ENCODE measurements at places on chromosomes 2 and 18. TPM values are rescaled to one million over a fixed set of nuclear protein-coding genes. Genes with fewer than 3 reads are reported as not detected.
A peak's percentile ranks its signal among the peaks of the same experiment; 100 is the strongest.

GRCh38 chr2:228627510-228627909 is 446.0 kb upstream of the SPHKAP start:
- no peaks in the 10 kb centered on the region for H3K4me1 ChIP-seq
- H3K27me3 ChIP-seq: no peaks in the 10 kb centered on the region
- H3K4me3 ChIP-seq: no peak overlapping the region
- no peaks in the 10 kb centered on the region for H3K36me3 ChIP-seq
- no peak for DNase-seq

- H3K27me3 ChIP-seq: no peaks in the 10 kb centered on the region
- no peaks in the 10 kb centered on the region for H3K4me1 ChIP-seq
- peaks cover 15% of the 10 kb centered on the region for H3K36me3 ChIP-seq
- no peak overlapping the region for H3K27ac ChIP-seq
- H3K4me3 ChIP-seq: no peak overlapping the region
Measured at GRCh38 chr2:3340144-3340543, 37.5 kb downstream of the EIPR1 start.

CCDC141 gene
- total RNA-seq: 4.3 TPM

- H3K27ac ChIP-seq: no peak overlapping the region
- DNase-seq: no peak
- H3K27me3 ChIP-seq: peaks cover 31% of the 10 kb centered on the region
- H3K4me1 ChIP-seq: no peaks in the 10 kb centered on the region
- H3K4me3 ChIP-seq: no peak overlapping the region
- no peaks in the 10 kb centered on the region for H3K36me3 ChIP-seq
Measured at GRCh38 chr2:215417400-215417951, 18.4 kb downstream of the FN1 start.

OSR1 gene
- total RNA-seq: not detected

GRCh38 chr2:105806996-105807395 is 62.3 kb downstream of the NCK2 start:
- no peaks in the 10 kb centered on the region for H3K27me3 ChIP-seq
- peak overlapping the region; percentile 32 for H3K27ac ChIP-seq
- peak; percentile 74 for DNase-seq
- H3K4me3 ChIP-seq: no peak overlapping the region

NTSR2 gene
- total RNA-seq: not detected

GRCh38 chr2:109218792-109219126 is 89.8 kb downstream of the SH3RF3 start:
- peaks cover 40% of the 10 kb centered on the region for H3K27me3 ChIP-seq
- H3K36me3 ChIP-seq: no peaks in the 10 kb centered on the region
- no peak for DNase-seq
- no peak overlapping the region for H3K4me3 ChIP-seq
- H3K27ac ChIP-seq: no peak overlapping the region

GRB14 gene
- not detected for total RNA-seq

- no peaks in the 10 kb centered on the region for H3K36me3 ChIP-seq
- no peak overlapping the region for H3K4me3 ChIP-seq
- peak; percentile 79 for DNase-seq
- peaks cover 21% of the 10 kb centered on the region for H3K27me3 ChIP-seq
- H3K27ac ChIP-seq: no peak overlapping the region
Measured at GRCh38 chr2:220687231-220687843, 884.8 kb downstream of the EPHA4 start.

GRCh38 chr2:186639939-186640338 is 50.1 kb downstream of the ITGAV start:
- H3K36me3 ChIP-seq: peaks cover 14% of the 10 kb centered on the region
- no peak overlapping the region for H3K4me3 ChIP-seq
- DNase-seq: peak; percentile 25
- H3K27me3 ChIP-seq: no peaks in the 10 kb centered on the region

GRCh38 chr18:58334061-58334460 is 290.0 kb downstream of the NEDD4L start:
- no peaks in the 10 kb centered on the region for H3K4me1 ChIP-seq
- peaks cover 4% of the 10 kb centered on the region for H3K27me3 ChIP-seq
- H3K27ac ChIP-seq: no peak overlapping the region
- H3K36me3 ChIP-seq: no peaks in the 10 kb centered on the region
- DNase-seq: no peak

DNA sequence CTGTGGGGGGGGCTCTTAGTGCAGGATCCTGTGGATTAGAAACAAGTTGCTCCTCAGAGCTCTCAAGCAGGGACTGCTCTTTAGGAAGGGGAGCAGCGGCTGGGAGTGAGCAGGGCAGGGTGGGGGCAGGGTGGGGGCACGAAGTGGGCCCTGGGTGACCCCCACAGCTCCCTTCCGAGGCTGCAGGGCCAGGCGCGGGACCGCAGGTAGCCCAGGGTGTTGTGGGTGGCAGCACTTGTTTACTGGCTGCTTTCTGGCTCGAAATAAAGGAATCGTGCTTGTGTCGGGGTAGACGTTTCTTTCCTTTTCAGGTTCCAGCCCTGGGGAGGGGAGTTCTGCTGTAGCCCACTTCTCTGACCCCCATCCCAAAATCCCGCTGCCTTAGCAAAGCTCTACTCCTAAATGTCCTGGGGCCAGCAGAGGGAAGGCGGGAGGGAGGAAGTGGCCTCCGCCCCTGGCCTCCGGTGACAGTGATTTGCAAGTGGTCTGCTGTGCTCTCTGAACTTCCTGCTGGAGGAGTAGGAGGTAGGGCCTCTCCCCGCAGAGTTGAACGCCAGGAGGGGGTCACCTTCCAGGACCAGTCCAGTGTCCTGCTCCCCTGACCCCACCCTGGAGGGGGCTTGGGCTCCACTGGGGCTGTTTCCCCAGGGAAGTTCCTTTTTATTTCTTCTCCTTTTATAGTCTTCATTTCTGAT is 8.3 kb downstream of the NEU4 start:
- H3K27me3 ChIP-seq: no peaks in the 10 kb centered on the region
- H3K4me1 ChIP-seq: peaks cover 5% of the 10 kb centered on the region
- no peaks in the 10 kb centered on the region for H3K36me3 ChIP-seq
- H3K4me3 ChIP-seq: no peak overlapping the region
- no peak for DNase-seq

GRCh38 chr2:117862459-117862858 is 48.0 kb downstream of the DDX18 start:
- H3K4me3 ChIP-seq: no peak overlapping the region
- no peaks in the 10 kb centered on the region for H3K4me1 ChIP-seq
- H3K36me3 ChIP-seq: no peaks in the 10 kb centered on the region
- no peak overlapping the region for H3K27ac ChIP-seq
- peaks cover 10% of the 10 kb centered on the region for H3K27me3 ChIP-seq
- DNase-seq: no peak

GRCh38 chr18:54393648-54394294 is 36.1 kb downstream of the C18orf54 start:
- peaks cover 3% of the 10 kb centered on the region for H3K4me1 ChIP-seq
- no peak for DNase-seq
- no peak overlapping the region for H3K27ac ChIP-seq
- no peak overlapping the region for H3K4me3 ChIP-seq
- no peaks in the 10 kb centered on the region for H3K36me3 ChIP-seq

DNA sequence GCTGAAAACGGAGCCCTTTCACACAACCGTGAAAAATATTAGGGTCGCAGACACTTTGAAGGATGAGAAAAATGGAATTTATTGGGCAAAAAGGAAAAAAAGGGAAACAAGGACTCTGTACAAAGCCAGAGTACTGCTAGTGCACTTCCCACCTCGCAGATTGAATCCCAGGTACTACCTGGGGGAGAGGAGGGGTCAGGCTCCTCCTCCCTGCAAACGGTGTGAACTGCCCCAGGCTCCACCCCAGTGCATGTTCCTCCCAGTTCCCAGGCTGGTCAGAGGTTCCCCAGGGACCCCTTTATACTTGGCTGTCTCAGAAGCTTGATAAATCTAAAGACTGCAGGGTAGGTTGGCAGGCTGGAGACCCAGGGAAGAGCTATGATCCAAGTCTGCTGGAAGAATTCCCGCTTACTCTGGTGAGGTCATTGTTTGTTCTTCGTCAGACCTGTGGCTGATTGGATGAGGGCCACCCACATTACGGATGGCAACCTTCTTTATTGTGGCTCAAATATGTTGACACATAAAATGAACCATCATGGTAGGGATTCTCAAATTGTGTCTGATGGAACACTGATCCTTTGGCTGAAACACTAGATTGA is 290.4 kb upstream of the POU3F3 start:
- no peaks in the 10 kb centered on the region for H3K27me3 ChIP-seq
- no peak overlapping the region for H3K4me3 ChIP-seq
- no peak overlapping the region for H3K27ac ChIP-seq
- DNase-seq: no peak
- no peaks in the 10 kb centered on the region for H3K36me3 ChIP-seq

ALLC gene
- total RNA-seq: not detected

PRKAG3 gene
- not detected for total RNA-seq

YES1 gene
- 14.2 TPM for total RNA-seq

DNA sequence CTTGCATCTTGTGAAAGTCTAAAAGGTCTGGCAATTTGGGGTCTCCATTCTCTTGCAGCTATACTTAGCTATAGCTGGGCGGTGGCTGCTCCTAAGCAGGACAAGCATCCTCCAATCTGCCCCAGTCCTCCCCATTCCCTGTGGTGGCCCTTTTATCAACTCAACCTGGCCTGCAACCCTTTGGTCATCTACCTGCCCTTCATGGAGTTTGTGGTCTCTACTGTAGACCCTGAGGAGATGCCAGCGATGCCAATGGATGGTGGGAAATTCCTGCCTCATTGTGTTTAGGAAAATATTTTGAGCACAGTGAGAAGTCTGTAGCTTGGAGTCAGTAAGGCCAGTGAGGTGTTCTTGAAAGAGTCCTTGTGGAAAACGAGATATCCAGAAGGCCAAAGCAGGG is 143.4 kb downstream of the CAPN13 start:
- H3K36me3 ChIP-seq: no peaks in the 10 kb centered on the region
- DNase-seq: no peak
- H3K27ac ChIP-seq: no peak overlapping the region
- H3K27me3 ChIP-seq: no peaks in the 10 kb centered on the region
- H3K4me3 ChIP-seq: no peak overlapping the region
- no peaks in the 10 kb centered on the region for H3K4me1 ChIP-seq
